Ureter (tissue), 1 donor: ENCODE measurements at places on chromosomes 2 and 18. TPM values are rescaled to one million over a fixed set of nuclear protein-coding genes. Genes with fewer than 3 reads are reported as not detected.

GRCh38 chr2:103159018-103159417 lies 397.2 kb downstream of the TMEM182 start:
- DNase-seq = no peak

GRCh38 chr2:218902427-218902826 lies 21.8 kb downstream of the WNT10A start:
- DNase-seq = no peak

DNA sequence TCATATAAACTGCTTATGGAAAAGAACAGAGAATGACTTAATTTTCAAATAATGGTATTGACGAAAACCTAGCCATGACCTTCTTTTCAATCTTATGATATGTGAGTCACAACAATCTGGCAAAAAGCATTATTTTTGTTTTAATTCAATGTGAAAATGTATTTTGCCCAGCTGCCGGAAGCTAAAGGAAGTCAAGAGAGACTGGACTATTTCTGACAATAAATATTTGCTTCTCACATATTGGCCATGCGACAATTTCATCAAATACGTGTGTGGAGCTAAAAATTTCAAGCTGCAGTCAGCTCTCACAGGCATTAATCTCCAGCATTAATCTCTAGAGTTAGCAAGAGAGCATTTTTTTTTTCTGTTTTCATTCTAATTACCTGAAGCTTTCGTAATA lies 881.0 kb downstream of the CPS1 start:
- DNase-seq = no peak

DNA sequence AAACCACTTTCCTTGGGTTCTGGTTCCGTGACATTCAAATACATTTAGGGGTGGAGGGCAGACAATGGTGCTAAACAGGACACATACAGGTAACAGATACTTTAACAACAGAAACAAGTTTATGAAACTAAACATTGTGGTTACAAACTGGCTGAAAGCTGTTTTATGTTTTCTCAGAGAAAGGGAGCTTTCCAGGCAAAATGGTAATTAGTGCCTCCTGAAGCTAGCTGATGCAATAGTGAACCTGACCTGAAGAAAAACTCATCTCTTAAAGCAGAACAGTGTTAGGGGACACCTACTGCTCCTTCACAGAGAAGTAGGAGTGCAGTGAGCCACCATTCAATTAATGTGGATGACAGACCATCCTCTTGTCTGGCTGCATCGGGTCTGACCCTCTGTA lies 138.9 kb downstream of the CCDC148 start:
- DNase-seq = no peak

GRCh38 chr2:222813177-222813843 lies 47.5 kb upstream of the ACSL3 start:
- no peak for DNase-seq

DNA sequence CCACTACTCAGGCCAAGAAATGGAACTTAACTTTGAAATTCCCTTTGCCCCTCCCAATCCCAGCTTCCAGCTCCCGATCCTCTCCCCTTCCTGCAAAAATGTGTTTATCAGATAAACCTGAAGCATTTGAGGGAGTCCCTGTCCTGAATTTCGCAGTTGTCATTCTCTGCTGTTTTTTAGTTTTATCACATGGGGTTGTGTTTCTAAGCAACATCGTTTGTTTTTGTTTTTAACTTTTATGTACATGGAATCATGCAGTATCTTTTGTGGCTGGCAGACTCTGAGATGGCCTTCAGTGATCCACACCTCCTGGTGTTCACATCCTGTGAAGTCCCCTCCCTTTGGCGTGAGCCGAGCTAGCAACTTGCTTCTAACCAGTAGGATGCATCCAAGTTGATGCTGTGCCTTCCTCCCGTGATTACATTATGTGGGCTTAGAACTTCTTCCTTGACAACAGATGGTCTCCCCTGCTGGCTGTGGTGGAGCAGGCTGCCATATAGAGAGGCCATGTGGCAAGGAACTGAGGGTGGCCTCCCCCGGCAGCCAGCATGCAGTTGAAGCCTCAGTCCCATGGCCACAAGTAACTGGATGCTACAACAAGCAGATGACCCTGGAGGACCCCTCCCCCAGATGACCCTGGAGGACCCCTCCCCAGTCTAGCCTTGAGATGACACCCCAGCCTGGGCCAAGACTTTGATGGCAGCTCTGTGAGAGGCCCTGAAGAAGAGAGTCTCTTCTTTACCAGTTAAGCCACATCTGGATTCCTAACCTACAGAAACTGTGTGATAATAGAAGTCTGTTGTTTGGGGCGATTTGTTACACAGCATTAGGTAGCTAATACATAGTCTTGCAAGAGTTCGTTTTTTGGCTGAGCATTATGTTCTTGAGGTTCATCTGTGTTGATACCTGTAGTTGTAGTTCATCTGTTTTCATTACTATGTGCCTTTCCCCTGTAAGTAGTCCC lies 27.7 kb downstream of the SH3BP4 start:
- no peak for DNase-seq

- no peak for DNase-seq
These were observed 161.1 kb upstream of the SLC39A10 start for GRCh38 chr2:195495966-195496365.

GRCh38 chr18:12013186-12013916 lies 32.0 kb downstream of the IMPA2 start:
- no peak for DNase-seq

- DNase-seq = peak; percentile 50
These were observed 123.9 kb upstream of the SRD5A2 start for GRCh38 chr2:31704561-31705212.

DNA sequence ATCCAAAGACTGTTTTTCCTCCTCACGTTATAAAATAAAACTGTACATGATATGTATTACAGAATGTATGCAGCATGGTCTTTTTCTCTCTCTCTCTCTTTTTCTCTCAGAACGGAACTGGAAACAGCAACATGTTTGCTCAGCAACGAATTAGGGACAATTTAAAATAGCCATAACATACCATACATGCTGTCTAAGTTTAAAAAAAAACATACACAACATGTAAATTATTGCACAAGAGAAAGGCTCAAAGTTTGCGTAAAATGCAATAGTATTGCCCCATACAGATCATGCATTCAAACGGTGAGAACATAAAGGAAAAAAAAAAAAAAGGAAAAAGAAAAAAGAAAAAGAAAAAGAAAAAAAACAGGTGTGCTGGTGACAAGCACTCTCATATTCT lies 93.6 kb downstream of the BCL11A start:
- DNase-seq = no peak

GRCh38 chr2:239239607-239240413 lies 161.0 kb downstream of the HDAC4 start:
- peak; percentile 56 for DNase-seq

- no peak for DNase-seq
These were observed 33.2 kb downstream of the PSD4 start for GRCh38 chr2:113207021-113207420.

- no peak for DNase-seq
These were observed 2.6 kb downstream of the THADA start for GRCh38 chr2:43593254-43593653.

DNA sequence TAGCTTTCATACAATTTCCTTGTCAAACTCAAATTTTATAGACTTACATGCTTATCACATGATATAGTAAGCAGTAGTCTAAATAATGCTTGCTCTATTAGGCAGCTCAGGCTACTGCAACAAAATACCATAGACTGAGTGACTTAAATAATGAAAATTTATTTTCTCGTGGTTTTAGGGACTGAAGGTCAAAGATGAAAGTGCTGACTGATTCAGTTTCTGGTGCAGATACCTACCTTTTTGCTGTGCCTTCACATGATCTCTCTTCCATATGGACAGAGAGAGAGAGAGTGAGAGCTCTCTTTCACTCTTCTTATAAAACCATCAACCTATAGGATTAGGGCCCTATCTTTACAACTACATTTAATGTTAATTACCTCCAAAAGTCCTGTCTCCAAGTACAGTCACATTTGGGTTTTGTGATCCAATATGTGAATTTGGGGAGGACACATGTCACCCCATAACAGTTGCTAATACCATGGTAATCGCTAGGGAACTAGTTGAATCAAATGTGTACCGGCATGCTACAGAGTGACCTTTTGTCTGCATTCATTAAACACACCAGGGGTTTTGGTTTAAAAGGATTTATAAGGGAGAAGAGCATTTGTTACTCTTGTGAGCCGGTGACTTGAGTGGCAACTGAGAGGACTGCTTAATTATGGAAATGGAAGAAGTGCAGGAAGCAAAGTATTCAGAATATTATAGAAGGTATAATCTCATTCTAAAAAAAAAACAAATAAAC lies 723.4 kb upstream of the LRRTM4 start:
- no peak for DNase-seq

- no peak for DNase-seq
These were observed 518.0 kb downstream of the ZNF516 start for GRCh38 chr18:75977081-75977480.

GRCh38 chr18:38654946-38655345 lies 1089.3 kb upstream of the CELF4 start:
- DNase-seq = peak; percentile 43

GRCh38 chr2:180715044-180715443 lies 265.4 kb upstream of the UBE2E3 start:
- no peak for DNase-seq

DNA sequence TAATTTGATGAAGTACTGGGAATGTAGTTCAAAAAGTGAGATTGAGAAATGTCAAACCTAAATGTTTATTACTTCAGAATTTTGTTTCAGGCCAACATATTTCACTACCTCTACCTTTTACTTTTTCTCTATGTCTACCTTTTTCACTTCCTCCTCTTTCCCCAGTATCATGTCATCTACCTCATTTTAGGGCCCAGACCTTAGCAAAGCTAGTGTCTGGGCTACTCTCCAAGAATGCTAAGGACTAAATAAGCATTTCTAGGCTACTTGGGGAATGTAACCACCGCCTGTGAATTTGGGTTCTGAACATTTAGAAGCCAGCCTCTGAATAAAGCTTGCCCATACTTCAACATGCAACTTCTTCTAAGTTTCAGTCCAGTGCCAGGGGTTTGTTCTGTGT lies 330.4 kb downstream of the SLC4A3 start:
- DNase-seq = no peak

Gene NYAP2
- 1.5 TPM for total RNA-seq

Gene PUM2
- total RNA-seq = 123 TPM

Gene EFHD1
- 15.9 TPM for total RNA-seq

Gene ZNF514
- total RNA-seq = 33.3 TPM

Gene PRSS56
- not detected for total RNA-seq

Gene DNPEP
- total RNA-seq = 86.6 TPM

Gene REG3A
- not detected for total RNA-seq

Gene INO80B
- total RNA-seq = 55.9 TPM
